ENCODE measurements at places on chromosomes 4 and X. TPM values are rescaled to one million over a fixed set of nuclear protein-coding genes. Genes with fewer than 3 reads are reported as not detected.
A peak's percentile ranks its signal among the peaks of the same experiment; 100 is the strongest.

DNA sequence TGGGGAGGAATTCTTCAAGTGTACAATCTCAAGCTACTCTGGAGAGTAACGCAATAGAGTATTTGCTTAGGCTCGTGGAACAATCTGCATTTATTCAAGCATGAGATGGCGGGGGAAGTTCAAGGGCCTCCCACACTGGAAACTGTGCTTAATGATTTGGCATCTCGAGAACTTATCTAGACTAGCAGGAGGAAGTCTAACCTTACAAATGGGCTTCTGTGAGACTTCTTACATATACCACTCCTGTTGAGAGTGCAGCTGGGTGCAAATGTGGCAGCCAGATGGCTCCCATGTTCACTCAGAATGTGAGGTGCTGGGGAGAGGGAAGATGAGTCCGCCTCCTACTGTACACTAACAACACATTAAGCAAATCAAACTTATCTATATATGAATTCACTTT is 29.3 kb upstream of the PTPN13 start:
- no peak for DNase-seq

GRCh38 chr4:153669838-153670237 is 14.2 kb upstream of the TLR2 start:
- no peak for DNase-seq

SPANXN4 gene
- not detected for total RNA-seq

DNA sequence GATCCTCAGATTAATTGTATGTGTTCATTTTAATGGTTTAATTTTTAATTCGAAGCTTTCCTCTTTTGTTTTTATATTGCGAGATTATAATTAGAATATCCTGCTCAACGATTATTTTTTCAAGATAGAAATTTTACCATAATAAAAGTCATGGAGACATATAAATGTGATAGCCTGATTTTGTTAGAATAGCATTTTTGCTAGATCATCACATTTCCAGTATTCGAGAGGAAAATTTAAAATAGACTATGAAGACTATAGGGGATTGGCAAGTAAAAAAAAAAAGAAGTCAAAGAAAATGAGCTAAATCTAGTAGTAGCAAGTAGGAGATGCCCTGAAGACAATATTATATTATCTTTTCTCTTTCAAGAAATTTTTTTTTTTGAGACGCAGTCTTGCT is 60.6 kb downstream of the TENM3 start:
- DNase-seq = no peak

ARSD gene
- 28.6 TPM for total RNA-seq

DNA sequence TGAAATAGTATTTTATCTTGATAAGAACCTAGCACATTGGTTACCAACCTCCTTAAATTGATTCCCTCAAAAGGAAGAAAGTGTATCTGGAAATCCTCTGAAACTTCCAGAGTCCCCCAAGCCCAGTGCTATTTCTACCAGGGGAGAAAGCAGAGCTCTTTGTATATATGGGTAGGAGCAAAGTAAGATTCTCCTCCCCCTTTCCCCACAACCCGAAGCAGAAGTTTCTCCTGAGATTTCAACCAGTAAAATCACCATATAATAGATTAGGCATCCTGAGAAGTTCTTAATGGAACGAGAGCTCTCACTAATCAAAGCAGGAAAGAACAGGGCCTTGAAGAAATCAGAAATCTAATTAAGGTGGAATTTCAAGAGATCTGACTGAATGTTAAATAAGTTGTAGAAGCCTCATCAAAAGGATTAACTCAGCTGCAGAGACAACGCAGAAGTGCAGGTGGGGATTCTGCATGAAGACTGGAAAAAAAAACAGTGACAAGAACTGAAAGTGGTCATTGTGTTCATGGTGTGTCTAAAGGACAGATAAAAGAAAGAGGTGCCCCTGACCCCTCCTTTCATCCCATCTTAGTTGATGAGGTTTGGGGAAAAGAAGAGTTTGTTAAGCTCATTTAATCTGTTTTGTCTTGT is 39.1 kb downstream of the VSIG4 start:
- no peak for DNase-seq

CD38 gene
- total RNA-seq = 12.1 TPM

DNA sequence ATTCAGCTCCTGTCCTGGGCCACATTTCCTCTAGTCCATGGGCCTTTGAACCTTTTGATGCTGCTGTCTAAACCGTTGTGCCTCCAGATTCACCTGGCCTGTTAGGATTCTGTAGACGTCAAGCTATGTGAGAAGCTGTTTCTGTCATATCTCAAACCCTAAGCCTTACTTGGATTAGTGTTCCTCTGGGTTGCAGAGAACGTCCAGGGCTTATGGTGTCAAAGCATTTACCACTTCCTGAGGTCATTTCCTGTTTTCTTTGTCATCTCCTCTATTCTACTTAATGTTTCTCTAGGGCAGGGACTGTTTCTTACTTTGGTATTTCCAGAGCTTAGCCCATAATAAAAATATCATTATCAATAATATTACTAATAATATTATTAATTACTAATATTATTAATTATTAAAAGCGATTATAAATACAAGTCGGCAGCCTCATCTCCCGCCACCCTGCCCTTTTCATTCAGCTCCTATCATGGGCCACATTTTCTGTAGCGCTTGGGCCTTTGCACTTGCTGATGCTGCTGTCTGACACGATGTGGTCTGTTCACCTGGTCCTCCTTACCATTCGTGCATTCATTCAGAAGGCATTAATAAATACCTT is 19.1 kb downstream of the PRIMPOL start:
- DNase-seq = no peak

GRCh38 chrX:45935408-45935807 is 609.8 kb downstream of the ZNF674 start:
- no peak for DNase-seq

DNA sequence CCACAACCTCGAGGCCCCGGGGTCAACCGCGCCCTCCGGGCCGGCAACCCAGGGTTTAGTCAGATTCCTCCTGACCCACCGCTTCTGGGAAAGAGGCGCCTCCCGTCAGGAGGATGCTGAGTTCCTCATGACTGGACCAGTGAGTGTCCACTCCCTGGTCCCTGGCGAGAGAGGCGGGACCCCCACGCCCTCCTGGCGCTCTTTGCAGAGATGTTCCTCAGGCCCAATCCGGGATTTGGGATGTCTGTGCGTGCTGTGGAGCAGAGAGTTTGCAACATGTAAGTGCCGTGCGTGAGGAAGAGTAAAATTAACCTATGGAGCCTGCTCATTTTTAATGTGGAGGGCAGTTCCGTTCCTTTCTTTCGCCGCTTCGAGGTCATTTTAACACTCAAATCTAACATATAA is 824 bp upstream of the UGDH start:
- DNase-seq = peak; percentile 61

MID2 gene
- 19.3 TPM for total RNA-seq

- DNase-seq = peak; percentile 37
These were observed 331 bp downstream of the SETD7 start for GRCh38 chr4:139555705-139556070.

DNA sequence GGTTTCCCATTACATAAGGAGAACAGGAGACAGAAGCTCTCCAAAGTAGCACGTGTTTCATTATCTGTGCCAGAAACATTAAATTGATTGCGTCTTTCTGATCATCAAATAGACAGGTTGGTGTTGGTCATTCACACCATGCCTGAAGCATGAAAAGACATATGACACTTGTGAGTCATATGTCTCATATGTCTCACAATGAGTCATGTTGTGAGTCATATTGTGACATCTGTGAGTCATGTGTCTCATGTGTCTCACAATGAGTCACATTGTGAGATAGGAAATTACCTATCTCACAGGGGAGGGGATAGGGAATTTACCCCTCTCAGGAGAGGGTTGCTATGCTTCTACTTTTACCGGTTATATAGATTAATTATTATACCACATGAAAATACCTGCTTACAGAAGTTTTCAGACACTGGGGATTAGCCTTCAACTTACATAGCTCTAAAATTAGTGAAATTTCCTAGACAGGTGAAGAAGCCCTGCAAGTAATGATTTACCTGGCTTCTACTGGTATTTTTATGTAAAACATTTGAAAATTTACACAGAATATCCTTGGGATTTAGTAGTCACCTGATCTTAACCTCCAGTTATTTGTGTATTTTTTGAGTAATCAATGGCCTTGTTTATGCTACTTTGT is 80.8 kb downstream of the NPFFR2 start:
- no peak for DNase-seq

GRCh38 chrX:110374559-110374958 is 15.9 kb downstream of the RTL9 start:
- no peak for DNase-seq

GRCh38 chrX:124388562-124388961 is 42.2 kb downstream of the SH2D1A start:
- no peak for DNase-seq

TLR3 gene
- total RNA-seq = 3.9 TPM

- no peak for DNase-seq
These were observed 73.2 kb downstream of the NHS start for GRCh38 chrX:17448188-17448587.

BMPR1B gene
- 9.3 TPM for total RNA-seq

- DNase-seq = no peak
These were observed 10.5 kb downstream of the CD99L2 start for GRCh38 chrX:150887906-150888465.

DNA sequence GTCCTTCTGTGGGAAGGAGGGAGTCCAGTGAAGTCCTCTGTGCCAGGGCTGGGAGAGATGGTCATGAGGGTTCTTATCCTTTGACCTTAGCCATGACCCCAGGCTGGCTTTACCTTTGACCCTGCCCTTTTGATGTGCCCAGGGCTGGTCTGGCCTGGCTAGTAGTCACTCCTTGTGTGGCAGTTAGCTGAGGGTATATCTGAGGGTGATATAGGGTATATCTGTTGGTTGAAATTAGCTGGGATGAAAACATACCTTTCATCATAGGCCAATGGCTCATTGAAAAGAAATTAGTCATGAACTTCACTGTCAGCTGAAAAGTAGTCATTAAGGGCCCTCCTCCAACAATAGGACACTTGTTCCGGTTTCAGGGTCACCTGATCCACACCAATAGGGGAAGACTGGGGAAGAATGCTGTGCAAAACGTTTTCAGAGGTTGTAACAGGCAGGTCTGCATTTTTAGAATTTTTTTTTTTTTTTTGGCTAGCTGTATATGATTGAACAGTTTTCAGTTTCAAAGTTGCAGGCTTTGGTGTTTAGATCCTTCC is 74.6 kb upstream of the STOX2 start:
- DNase-seq = no peak

DNA sequence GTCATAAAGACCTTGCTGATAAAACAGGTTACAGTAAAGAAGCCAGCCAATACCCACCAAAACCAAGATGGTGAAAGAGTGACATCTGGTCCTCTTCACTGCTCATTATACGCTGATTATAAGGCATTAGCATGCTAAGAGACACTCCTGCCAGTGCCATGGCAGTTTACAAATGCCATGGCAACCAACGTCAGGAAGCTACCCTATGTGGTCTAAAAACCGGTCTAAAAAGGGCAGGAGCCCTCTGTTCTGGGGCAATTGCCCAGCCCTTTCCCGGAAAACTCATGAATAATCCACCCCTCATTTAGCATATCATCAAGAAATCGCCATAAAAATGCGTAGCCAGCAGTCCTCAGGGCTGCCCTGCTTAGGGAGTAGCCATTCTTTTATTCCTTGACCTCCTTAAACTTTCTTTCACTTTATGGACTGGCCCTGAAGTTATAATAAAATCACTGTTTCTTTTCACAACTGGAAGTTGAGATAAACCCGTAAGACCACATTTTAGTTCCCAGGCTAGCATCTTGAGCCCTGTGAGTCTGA is 260.5 kb upstream of the FAT1 start:
- no peak for DNase-seq

DNA sequence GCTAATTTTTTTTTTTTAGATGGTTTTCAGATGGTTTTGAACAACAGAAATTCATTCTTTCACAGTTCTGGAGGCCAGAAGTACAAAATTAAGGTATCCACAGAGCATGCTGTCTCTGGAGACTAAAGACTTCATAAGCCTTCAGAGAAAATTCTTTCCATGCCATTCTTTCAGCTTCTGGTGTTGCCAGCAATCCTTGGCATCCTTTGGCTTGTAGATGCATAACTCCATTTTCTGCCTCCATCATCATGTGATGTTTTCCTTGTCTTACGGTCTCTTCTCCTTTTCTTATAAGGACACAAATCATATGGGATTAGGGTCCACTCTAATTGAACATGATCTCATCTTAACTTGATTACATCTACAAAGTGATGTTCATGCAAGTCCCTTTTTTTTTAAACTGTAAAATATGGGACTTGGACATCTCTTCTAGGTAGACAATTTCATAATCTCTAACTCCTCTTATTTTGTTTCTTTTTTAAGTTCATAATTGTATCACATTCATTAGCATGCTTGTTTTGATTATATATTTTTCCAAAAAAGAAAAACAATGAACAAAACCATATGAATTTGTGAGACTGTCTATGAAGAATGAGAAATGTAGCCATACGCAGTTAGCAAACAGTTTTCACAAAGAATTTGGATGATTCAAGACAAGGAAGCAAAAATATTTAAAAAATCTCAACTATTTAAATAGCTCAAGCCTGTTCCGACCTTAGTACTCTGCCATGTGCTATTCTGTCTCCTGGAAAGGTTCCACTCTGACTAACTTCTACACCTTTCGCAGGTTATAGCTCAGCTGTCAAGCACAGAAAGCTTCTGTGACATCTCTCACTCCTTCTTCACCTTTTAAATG is 53.1 kb upstream of the GIMD1 start:
- DNase-seq = no peak

GAGE12E gene
- total RNA-seq = not detected

DNA sequence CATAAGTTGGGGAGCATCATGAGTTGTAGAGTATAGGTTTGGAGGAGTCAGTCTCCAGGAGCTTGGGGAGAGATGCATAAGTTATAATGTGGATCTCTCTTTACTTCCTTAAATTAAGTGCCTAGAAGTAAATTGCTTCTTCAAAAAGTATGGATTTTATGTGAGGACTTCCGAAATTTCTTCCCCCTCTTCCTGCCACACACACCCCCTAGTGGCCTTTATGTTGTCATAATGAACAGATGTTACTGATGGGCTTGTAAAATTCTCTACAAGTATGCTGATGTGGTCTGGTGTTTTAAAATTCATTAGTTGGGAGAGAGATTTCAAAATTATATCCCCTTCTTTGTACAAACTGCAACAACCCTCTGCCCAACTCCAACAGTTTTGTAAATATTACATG is 2.3 kb upstream of the METTL14 start:
- DNase-seq = no peak

- DNase-seq = no peak
These were observed 193.5 kb upstream of the C1QTNF7 start for GRCh38 chr4:15234116-15234855.

DNAAF6 gene
- not detected for total RNA-seq

- no peak for DNase-seq
These were observed at the start of gene PRRG3 for GRCh38 chrX:151694661-151695582. TSS of gene PRRG3 (plus strand) at chrX:151695458. CDS start at chrX:151698815, 3,357 bp downstream.

DNA sequence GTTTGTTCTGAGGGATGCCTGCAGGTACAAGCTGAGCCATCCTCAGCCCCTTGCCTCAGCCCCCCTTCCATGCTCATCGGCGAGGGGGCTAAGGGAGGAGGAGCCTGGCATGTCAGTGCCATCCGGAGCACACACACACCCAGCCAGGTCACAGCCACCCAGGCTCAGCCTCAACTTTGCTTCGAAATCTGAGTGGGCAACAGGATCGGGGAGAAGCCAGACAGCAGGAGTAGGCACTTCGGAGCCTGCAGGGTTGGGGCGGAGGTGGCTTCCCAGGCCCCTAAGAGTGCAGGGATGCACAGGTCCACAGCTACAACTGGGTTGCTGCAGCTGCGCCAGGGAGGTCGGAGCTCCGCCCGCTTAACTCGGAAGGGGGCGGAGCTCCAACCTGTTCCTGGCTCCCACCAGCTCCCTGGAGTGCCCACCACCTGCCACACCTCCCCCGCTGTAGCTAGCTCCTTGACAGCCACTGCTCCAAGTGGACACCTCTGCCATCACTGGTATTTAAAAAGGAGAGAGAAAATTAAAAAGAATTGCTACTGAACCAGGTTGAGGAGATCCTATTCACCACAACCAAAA is 192.9 kb upstream of the GALNT7 start:
- no peak for DNase-seq

CLDN34 gene
- not detected for total RNA-seq

SOD3 gene
- 323 TPM for total RNA-seq

EPGN gene
- 0.78 TPM for total RNA-seq

Measured in tibial nerve (tissue), 4 donors.